ENCODE measurements at places on chromosomes 3 and 15.

- no peak for DNase-seq
Measured at GRCh38 chr3:27031476-27031875, 337.7 kb downstream of the NEK10 start.

DNA sequence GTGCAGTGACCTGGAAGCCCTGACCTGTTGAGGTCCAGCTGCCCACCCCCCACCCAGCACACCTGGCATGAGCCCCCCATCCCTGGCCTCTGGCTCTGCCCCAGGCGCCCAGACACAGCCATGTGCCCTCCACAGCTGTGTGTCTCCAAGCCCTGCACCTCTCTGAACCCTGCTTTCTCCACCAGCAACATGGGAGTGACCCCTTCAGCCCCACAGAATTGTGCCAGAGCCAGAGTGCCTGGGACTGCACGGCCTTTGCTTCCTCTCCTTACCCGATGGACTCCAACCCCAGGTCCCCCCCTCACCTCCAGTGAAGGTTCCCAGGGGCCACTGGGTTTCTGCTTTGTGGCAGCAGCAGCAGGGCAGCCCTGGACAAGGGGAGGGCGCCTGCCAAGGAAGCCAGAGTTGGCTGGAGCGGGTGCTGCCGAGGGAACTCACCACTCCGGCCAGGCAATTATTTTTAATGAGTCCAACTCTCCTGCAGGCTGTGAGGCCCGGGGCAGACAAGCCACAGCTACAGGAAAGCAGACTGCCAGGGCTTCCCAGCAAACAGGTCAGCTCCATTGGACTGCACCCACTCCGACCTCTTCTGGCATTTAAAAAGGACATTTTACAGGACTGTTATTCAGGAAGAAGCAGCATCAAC is 24.1 kb downstream of the PRR20G start:
- no peak for DNase-seq

- no peak for DNase-seq
Measured at GRCh38 chr15:72047020-72047419, 70.9 kb downstream of the MYO9A start.

- DNase-seq, result no peak
Measured at GRCh38 chr3:70813311-70813710, 500.9 kb upstream of the MDFIC2 start.
